GM04503 (cell line): ENCODE measurements at places on chromosomes 2 and 18.

DNA sequence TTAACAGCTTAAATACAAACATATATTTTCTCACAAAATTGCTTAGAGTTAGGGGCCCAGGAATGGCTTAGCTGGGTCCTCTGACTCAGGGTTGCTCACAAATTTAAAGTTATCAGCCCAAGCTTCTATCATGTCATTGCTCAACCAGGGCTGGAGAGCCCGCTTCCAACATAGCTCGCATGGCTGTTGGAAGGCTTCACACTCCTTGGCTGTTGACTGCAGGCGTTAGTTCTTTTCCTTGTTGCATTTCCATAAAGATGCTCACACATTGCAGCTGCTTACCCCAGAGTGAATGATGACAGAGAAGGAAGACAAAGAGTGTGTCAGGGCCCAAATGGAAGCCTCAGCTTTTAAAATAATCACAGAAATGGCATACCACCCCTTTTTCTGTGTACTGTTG lies 62.9 kb upstream of the TFPI start:
- DNase-seq, result no peak

GRCh38 chr18:25251068-25251467 lies 100.9 kb downstream of the ZNF521 start:
- DNase-seq, result no peak

DNA sequence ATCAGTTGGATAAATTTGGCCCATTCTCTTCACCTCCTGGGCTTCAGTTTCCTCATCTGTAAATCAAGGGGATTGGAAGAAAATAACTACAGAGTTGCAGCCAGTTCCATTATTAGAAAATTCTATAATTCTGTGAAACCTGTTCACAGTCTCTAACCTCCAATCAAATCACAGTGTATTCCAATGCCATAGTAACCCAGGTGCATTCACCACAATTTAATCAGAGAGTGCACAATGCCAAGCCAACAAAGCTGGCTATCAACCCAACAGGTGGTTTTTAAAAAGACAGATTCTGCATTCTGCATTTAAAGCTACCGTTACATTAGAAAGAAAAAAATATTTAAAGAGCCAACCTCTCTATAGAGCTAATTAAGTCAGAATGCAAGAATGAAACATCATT lies 308.6 kb downstream of the RNF144A start:
- DNase-seq, result no peak

DNA sequence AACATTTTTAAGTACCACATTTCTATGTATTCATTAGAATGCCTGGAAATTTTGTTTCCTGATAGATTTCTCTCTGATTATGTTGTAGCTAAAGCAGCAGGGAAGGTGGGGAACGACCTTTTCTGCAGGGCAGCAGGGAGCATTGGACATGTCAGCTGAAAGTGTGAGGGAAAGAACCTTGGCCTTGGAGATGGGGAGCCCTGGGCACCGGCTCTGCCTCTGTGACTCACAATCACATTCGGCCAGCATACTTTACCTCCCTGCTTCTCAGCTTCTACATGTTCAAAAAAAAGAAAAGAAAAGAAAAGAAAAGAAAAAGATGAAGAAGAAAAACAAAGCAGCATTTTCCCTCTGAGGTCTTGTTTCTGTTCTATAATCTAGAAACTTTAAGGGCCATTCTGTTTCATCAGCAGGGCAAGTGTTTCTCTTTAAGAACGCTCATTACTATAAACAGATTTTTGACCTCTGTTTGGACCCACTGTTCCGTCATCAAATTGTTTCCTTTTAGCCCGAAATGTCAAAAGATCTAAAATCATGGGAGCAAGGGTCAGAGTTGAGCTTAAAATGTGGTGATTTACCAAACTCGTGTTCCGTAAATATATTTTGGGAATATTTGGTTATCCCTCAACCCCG lies 27.9 kb downstream of the SETBP1 start:
- DNase-seq, result no peak

GRCh38 chr2:100818606-100819369 lies 1.2 kb upstream of the NPAS2 start:
- DNase-seq, result no peak

DNA sequence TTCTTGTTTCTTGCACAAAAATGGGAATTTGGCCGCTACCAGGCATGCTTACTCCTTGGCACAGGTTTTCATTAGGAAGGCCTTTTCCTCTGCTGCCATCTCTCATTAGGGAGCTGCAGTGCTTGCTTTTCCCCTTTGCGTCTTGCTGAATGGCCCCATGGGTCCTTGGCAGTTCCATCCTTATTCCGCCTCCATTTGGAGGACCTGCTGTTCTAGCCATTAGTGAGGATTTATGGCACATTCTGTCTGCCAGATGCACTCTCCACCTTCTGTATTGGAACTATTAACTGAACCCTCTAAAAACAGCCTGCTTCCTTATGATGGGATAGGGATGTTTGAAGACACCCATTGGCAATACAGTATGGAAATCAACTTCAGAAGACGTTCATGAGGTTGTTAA lies 103.5 kb upstream of the NOSTRIN start:
- no peak for DNase-seq

DNA sequence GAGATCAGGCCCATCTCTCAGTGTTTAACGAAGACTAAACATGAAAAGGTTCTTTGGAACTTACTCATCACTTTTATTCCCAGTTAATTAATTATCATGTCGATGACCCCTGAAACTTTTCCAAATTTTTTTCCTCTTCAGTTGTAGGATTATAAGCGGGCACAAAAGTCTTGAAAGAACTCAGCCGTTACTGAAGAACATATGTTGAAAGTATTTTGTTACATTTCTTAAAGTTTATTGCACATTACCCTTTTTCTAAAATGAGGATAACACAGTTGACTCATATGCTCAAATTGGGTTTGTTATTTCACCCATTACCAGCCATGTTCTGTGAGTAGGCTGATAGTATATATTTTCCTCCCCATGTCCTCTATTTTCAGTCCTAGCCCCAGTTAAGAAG lies 75.9 kb upstream of the COL3A1 start:
- DNase-seq, result no peak

GRCh38 chr2:43438342-43438741 lies 157.5 kb downstream of the THADA start:
- DNase-seq, result no peak

DNA sequence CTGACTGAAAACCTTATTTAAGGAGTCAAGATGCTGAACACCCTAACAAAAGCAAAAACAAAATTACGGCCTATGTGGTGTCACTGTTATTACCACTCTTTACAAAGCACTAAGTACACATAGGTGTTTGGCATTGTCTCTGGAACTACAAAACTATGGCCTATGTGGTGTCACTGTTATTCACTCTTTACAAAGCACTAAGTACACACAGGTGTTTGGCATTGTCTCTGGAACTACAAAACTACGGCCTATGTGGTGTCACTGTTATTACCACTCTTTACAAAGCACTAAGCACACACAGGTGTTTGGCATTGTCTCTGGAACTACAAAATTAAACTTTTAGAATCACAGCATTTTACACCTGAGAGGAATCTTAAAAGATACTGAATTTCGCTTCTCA lies 47.4 kb downstream of the SLC35F5 start:
- DNase-seq, result no peak

DNA sequence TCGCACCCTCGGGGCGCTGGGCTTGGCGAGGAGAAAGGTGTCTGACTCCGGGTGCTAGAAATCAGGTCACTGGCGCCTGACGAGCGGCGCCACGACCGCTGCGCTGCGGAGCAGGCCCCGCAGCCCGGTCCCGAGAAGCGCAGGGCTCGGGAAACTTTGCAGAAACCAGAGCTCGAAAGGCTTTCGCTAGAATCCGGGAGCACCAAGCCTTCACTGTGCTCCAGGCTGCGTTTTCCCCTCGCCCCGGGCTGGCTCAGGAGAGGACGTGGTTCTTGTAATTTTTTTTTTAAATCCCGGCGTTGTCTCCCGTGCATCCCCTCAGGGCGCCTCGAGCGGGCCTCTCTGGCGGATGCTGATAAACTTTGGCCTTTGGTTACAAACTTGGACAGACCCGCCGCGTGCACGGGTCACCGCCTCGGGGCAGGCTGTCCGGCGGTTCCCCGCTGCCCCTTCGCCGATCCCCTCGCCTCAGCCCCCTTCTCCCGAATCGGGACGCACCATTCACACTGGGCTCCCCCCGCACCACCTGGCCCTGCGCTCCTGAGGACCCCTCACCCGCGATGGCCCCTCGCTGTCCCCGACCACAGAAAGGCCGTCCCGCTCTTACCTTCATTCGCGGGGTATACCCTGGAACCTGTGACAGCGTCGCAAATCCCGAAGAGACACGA lies 419 bp downstream of the EPHA4 start:
- DNase-seq, result peak; percentile 4

- peak; percentile 4 for DNase-seq
Observed at GRCh38 chr2:68157002-68157401, 686 bp upstream of the PNO1 start.

DNA sequence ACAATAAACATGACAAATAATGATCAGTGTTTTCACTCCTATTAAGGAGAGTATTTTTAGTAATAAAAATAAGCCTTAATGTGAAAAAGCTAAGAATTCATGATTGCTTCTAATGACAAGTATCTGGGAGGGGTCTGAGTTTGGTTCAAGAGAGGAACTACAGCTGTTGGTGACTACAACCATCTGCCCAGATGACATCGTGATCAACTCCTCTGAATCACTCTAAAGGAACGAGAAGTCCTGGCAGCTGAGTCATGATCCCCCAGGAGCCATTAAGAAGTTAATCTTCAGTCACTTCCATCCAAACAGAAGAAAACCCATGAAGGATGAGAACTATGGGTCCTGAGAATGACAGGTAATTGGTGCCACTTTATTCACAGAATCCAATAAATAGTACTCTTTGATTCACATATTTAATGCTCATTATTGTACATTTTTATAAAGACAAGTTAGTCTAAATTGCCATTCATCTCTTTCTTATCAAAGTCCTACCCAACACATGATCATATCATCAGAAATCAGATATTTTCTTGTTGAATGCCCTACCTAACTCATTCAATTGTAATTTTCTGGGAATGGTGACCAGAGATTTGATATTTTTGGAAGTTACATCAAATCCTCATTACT lies 6.8 kb downstream of the TFPI start:
- DNase-seq, result peak; percentile 83

GRCh38 chr2:20148923-20149702 lies 75.8 kb downstream of the SDC1 start:
- peak; percentile 98 for DNase-seq

GRCh38 chr2:111965062-111965461 lies 66.7 kb downstream of the MERTK start:
- DNase-seq, result no peak

GRCh38 chr2:44242904-44243303 lies 32.4 kb upstream of the SLC3A1 start:
- no peak for DNase-seq

- no peak for DNase-seq
Observed at GRCh38 chr2:34306745-34307144, 707.6 kb upstream of the FAM98A start.

- DNase-seq, result no peak
Observed at GRCh38 chr2:42169874-42170521, 845 bp downstream of the EML4 start.

DNA sequence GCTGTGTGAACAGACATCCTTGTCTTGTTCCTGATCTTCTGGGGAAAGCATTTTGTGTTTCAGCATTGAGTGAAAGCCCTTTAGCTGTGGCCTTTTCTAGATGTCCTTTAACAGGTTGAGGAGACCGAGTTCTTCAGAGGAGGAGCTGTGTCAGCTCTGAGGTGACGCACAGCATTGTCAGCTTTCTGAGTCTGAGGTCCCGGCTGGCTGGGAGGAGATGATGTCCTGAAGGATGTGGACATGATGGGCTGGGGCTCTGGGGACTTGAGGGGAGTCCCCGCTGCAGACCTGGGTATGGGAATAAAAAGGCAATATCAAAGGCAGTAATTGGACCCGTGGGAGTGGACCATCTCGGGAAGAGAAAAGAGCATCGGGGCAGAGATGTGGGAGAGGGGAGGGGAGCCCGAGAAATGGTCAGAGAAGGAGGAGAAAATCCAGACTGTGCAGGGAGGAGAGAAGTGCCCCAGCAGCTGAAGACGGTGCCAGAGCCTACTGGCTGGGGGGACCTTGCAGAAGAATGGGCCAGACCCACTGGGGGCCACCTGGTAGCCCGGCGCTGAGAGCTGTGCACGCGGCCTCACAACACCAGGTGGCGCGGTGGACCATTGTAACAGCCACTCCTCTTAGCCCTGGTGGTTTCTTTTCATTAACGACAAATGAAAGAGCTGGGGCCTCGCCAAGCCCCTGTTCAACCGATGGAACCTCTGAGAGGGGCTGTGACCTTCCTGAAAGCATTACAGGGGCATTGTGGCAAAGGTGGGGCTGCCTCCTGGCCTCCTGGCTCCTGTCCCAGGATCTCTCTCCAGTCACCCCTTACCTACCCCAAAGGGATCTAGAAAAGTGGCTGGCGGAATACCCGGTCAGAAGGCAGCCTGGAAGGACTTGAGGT lies 61.6 kb downstream of the ST3GAL5 start:
- no peak for DNase-seq
